Stimulated activated CD8-positive, alpha-beta memory T cell treated with anti-CD3 and anti-CD28 coated beads, Interleukin-12 subunit alpha, Interleukin-12 subunit beta, amount 100 ng/mL, for 4 hours (primary cell): ENCODE measurements at places on chromosomes 2 and 18.

DNA sequence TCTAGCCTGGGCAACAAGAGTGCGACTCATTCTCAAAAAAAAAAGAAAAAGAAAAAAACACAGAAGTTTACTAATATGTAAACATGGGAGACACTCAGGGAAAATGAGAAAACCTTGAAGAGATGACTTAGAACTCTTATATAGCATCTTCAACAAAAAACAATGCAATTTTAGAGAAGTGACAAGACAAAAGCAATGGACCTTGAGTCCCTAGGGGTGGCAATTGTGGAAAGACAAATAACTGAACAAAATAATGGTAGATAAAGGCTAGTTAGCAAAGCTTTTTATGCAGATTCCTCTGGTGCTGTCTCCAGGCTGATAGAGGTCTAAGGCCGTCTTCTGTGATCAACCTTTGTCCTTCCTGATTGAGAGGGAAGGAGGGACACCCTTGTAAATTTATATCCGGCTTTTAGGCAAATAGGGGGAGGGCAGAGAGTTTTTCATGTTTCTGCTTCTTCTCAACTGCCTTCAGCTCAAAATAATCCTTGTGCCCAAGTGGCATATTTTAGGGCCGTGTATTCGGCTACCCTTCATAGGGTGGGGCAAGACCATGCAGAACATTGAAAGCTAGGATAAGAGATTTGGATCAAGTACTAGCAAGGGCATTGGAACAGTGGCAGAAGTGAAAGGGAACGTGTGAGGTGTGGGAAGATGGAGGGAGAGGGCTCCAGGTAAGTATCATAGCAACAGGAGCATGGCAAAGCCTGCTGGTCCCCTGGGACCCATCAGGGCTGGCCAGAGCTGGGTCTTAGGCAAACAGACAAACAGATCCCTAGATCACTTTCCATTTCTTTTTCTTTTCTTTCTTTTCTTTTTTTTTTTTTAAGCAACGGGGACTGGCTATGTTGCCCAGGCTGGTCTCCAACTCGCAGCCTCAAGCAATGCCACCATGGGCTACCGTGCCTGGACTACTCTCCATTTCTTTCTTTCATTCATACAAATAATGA is 116.2 kb upstream of the STPG4 start:
- DNase-seq: no peak

DNA sequence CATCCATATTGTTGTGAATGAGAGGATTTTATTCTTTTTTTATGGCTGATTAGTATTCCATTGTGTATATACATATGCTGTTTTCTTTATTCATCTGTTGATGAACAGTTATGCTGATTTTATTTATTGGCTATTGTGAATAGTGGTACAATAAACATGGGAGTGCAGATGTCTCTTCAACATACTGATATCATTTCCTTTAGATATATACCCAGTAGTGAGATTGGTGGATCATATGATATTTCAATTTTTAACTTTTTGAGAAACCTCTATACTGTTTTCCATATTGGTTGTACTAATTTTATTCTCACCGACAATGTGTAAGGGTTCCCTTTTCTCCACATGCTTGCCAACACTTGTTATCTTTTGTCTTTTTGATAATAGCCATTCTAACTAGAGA is 144.5 kb downstream of the ADCYAP1 start:
- DNase-seq: no peak

DNA sequence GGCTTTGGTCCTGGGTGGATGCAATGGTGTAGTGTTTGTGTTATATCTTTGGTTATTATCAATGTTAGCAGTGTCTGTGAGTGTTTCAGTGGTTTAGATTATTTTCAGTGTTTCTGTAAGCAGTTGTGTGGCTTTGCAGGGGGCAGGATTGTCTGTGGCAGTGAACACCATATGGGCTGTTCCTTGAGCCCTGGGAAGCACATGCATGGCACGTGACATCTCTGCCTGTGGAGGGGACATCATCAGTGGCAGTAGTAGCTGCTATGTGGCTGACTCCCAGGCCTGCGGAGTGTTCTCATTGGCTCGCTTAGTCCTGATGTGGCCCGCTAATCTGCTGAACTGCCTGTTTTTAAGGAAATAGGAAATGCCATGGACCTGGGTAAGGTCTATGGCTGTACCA is 327.5 kb downstream of the GULP1 start:
- DNase-seq: no peak

GRCh38 chr2:236866542-236867340 is 218.9 kb upstream of the COPS8 start:
- no peak for DNase-seq

DNA sequence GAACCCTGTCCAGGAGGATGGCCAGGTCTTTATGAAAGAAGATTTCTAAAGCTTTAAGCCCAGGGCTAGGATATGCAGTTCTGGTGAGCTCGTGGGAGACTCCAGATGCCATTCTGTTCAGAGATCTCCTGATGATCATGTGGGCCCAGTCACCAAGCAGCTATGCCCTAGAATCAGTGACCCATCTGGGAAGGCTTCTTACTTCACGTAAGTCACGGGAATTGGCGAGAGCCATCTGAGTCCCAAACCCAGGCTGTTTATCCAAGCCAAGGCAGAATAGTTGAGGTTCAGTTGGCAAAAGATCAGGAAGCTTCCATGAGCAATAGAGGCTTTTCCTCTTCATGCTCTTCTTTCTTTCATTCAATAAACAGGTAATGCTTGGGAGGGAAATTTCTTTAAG is 23.9 kb downstream of the ANTXR1 start:
- DNase-seq: no peak

DNA sequence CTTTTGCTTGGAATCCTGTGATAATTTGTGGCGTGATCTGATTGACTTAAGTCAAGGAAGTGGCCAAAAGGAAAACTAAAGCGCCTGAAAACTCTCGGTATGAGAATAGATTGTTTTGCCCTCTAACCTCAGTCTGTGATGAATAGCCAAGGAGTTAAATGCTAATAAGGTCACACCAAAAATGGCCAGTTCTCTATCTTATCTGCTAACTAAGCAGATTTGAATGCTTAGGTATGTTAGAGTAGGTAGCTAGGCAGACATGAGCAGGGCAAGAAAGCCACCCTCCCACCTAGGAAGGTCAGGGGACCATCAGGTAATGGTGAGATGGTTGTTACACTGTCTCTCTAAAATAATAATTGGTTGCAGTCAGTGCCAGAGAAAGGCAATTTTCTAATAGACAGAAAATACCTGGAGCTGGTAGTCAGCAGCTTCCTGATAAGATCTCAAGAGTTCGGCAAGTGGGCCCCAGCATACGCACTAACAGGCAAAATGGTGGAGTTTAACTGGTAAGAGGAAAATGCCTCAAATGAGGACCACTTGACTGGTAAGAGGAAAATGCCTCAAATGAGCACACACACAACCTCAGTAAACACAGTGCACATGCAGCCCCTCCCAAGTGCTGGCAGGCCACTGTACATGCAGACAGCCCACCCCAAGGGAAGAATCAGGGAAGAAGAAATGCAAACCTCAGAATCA is 468.4 kb downstream of the MBD2 start:
- no peak for DNase-seq

DNA sequence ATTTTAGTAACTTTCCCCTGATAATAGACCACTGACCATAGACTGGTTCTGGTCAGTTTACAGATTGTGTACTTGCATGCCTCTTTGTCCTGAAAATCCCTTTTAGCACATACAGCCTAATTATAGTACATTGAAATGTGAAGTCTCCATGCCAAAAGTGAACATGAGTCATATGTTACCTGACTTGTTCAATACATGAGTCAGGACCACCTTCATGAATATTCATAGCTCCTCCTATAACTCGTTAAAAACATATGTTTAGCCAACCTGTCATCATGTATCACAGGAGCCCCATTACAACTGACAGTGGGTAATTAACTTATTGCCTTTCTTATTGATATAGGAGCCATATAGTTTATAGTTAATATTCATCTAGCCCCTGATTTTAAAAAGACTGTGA is 78.6 kb downstream of the SH3YL1 start:
- DNase-seq: no peak

DNA sequence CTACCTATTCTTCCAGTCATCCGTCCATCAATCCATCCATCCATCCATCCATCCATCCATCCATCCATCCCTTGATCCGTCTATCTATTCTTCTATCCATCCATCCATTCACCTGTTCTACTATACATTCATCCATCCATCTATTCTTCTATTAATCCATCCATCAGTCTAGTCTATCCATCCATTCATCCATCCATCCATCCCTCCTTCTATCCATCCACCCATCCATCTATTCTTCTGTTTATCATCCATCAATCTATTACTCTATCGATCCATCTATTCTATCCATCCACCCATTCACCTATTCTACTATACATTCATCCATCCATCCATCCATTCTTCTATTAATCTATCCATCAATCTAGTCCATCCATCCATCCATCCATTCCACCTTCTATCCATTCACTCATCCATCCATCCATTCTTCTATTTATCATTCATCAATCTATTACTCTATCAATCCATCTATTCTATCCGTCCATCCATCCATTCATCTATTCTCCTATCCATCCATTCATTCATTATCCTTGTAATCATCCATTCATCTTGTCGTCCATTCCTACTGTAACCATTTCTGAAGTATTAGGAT is 110.4 kb upstream of the ZNF516 start:
- no peak for DNase-seq

GRCh38 chr2:26723991-26724750 is 31.6 kb downstream of the KCNK3 start:
- DNase-seq: no peak
